ENCODE measurements at places on chromosomes 1 and 21.
A peak's percentile ranks its signal among the peaks of the same experiment; 100 is the strongest.

DNA sequence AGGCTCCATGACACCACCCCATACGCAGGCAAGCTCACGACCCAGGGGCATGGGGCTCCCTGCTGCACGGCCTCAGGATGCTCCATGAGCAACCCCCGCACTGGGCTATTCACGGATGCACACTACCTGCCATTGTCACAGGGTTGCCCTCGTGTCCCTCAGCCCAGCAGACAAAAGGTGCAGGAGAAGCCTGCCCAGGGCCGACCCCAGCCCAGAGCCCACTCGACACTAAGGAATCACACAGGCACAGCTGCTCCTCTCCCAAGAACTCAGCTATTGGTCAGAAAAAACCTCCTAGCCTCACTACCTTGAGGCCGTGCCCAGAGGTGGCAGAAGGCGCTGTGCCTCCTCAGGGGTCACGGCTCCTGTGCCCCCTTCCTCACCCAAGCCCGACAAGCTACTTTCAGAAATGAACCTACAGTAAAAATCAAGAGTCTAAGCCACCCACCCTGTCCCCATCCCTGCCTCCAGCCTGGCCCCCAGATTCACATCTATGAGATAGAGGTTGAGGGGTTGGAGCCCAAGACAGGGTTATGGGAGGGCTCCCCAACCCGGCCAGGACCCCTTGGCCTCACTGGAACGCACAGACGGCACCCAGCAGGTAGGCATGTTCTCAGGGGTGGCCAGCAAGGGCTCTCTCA, 6.4 kb upstream of the SPATC1L start:
- no peak for DNase-seq

GRCh38 chr1:48107516-48107915, 110.3 kb upstream of the TRABD2B start:
- DNase-seq = no peak

GRCh38 chr1:41097105-41097504, 75.6 kb upstream of the SLFNL1 start:
- no peak for DNase-seq

DNA sequence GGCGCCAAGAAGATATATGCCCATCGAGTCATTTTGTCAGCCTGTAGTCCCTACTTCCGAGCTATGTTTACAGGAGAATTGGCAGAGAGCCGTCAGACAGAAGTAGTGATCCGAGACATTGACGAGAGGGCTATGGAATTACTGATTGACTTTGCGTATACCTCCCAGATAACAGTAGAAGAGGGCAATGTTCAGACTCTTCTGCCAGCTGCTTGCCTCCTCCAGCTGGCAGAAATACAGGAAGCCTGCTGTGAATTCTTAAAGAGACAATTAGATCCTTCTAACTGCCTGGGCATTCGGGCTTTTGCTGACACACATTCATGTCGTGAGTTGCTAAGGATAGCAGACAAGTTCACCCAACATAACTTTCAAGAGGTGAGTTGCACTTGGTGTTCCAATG, 19.1 kb downstream of the KLHL20 start:
- no peak for DNase-seq

- no peak for DNase-seq
These were observed 553 bp downstream of the TTF2 start for GRCh38 chr1:117060441-117061317.

GRCh38 chr1:223403184-223403815, 10.1 kb downstream of the CCDC185 start:
- DNase-seq = no peak

- peak; percentile 27 for DNase-seq
These were observed 14.3 kb downstream of the SLC27A3 start for GRCh38 chr1:153789478-153790034.

DNA sequence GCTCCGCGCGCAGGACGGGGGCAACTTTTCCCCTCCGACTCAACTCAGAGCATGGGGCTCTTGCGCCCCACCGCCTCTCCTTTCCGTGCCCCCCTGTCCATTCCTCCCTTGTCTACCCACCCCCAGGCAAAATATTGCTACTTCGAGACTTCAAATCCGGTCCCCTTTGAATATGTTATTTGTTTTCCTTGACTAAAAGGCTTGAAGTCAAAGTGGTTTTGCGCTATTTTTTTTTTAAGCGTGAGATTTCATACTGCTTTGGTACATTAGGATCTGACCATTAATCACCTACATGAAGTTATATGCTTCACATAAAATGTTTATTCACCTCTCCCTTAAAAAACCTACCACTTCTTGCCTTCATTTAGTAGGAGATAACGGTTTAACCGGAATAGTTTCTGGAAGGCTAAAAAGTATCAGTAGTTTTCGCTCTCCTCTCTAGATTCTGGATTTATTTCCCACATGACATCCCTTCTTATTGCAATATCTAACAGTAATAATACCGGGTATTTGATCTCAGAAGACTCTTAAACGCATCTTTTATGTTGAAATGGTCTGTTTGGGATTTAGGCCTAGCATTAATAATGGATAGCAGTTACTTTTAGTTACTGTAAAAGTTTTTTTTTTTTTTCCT, 1.6 kb downstream of the NFIA start:
- no peak for DNase-seq

DNA sequence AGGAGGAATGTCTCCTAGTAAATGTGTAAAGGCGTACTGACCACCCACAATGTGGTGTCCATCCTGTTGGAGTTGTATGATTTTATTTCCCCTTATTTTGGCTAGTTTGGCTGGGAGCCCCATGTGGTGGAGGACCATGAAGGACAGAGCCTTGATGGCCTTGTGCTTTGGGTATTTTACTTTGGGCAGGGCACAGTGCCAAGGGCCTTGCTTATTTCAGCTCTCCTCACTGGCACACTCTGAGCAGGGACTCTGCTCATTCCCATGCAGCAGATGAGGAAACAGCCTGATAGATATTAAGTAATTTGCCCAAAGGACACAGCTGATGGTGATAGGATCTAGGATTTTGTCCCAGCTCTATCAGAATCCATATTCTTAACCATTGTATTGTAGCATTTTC, 50.2 kb downstream of the SMYD2 start:
- peak; percentile 64 for DNase-seq

DNA sequence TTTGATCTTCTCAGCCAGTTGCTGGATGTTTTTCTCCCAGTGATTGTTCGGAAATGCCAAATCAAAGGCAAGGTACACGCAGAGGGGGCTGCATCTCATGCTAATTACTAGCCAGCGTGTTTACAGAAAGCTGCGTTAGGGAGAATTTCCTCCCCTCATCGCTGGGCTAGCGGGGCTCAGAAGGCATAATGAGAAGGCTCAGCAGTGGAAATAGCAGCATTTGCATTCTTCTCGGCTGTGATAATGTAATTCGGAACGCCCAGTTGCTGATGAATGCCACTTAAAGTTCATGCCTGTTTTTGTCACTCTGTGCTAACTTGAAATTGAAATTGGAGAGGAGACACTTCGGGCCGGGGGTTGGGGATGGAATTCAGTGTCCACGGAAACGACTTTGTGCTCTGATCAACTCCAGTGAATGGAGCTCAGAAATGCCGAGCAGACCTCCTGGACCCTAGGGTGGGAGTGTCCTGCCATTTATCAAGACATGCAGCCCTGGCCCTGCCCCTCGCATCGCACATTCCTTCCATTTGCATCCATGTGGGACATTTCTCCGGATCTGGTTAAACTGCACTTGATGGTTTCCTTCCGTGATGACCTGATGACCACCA, 313.4 kb upstream of the C1orf174 start:
- DNase-seq = no peak
